ENCODE measurements at places on chromosomes 12 and 14.

GRCh38 chr12:56034586-56035332 lies 7.0 kb upstream of the RPS26 start:
- DNase-seq: no peak

GRCh38 chr14:59870277-59871165 lies at the start of gene RTN1:
RTN1 (minus strand) TSS chr14:59870776; CDS start chr14:59870630, 146 bp downstream.
- DNase-seq: no peak

DNA sequence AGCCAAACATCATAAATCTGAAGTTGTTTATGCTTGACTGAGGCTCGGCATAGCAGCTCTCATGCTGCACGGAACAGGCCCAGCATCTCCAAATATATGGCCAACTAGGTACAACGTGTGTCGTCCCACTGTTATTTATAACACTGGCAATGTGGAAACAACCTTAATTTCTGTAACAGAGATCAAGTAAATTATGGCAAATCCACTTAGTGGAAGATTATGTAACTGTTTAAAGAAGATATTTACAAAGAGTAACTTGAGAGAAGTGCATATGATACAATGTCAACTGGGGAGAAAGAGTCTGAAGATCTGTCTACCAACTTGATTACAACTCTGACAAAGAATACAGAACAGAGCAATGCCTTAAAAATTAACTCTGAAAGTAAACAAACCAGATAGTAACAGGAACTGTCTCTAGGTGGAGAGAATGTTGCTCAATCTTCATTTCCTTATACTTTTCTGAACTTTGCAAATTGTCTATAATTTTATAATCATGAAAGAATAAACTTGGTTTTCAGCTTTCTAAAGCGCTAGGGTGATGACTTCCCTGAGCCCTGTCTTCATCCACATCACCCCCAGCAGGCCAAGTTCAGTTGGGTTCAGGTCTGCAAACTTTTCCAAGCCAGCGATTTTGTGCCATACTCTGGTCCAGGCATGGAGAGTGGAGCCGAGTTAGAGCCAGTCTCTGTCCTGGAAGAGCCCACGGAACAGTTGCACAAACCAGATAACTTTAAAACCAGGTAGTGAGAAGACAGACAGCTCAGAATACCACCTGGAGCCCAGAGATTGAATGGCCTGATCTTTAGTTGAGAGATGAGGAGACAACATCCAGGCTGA lies 44.3 kb upstream of the BDKRB2 start:
- DNase-seq: no peak

GRCh38 chr12:6998715-6999451 lies 19.4 kb downstream of the LPCAT3 start:
- no peak for DNase-seq

GRCh38 chr12:67457136-67457535 lies 188.0 kb downstream of the CAND1 start:
- no peak for DNase-seq

DNA sequence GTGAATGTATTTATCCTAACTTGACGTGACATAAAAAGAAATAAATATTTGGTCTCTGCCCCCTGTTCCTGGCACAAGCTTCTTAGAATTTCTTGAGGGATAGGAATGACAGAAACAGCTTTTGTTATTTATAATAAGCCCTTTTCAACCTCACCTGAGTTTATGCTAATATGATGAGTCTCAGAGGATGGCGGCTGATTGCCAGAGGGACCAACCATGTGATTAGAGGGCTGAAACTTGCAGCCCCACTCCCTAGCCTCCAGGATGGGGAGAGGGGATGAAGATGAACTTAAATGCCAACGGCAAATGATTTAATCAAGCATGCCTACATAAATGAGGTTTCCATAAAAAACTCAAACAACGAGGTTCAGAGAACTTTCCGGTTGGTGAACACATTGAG lies 42.9 kb downstream of the DNAI7 start:
- DNase-seq: no peak

GRCh38 chr14:50775357-50775756 lies 55.6 kb downstream of the NIN start:
- no peak for DNase-seq

Data from CD4-positive, alpha-beta T cell (primary cell).